Liver (tissue), 10 donors: ENCODE measurements at places on chromosomes 7 and 10. TPM values are rescaled to one million over a fixed set of nuclear protein-coding genes. Genes with fewer than 3 reads are reported as not detected.

DNA sequence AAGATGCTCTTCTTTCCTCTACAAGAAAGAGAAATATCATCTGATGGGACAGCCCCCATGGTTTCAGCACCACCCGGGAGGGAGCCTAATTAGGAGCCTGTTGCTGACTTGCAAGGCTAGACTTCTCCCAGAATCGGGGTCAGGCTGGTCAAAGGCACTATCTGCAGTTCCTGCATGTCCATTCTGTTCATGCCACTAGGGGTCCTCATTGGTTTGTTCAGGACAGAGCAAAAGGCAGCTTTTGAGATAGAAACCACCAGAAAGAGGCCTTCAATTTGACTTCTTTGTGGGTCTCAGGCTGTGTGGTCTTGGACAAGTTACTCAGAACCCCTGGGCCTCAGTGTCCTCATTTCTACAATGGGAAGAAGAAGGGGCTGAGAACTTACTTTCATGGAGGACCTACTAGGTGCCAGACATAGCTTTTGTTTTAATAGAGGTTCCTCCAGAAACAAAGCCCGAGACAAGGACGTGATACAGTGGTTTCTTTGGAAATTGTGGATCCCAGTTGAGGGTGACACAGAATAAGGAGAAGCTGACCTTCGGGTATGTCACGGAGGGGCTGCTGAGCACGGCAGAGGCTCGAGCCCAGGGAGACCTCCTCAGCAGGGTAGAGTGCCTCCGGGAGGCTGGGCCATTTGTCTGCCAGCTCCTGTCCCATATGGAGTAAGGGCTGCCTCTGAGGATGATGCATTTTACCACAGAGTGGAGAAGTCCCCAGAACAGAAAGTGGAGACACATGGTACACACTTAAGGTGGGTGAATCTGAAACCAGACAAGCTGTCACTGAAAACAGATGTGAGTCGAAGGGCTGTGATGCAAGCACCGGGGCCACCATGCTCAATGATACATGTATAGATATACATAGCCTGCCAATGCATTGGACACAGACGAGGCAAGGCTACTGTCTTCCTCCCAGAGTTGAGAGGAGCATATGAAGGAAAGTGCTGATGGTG is 33.1 kb upstream of the NEUROD6 start:
- no peak for DNase-seq

DNA sequence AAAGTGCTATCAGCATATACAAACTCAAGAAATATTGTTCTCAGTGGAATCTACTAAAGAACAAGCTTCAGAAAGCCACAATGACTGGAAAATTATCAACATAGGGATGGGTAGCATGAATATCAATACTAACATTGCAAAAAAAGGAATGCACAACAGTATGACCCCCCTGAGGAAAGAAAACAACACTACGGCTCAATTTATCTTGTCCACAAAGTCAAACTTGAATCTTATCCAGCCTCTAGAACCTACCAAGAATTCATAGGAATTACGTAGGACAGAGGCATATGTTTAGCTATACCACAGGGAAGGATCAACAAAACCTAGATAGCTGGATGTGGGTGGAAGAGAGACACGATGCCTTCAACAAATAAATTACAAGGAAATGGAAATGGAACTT is 54.6 kb downstream of the AGMO start:
- DNase-seq: no peak

DNA sequence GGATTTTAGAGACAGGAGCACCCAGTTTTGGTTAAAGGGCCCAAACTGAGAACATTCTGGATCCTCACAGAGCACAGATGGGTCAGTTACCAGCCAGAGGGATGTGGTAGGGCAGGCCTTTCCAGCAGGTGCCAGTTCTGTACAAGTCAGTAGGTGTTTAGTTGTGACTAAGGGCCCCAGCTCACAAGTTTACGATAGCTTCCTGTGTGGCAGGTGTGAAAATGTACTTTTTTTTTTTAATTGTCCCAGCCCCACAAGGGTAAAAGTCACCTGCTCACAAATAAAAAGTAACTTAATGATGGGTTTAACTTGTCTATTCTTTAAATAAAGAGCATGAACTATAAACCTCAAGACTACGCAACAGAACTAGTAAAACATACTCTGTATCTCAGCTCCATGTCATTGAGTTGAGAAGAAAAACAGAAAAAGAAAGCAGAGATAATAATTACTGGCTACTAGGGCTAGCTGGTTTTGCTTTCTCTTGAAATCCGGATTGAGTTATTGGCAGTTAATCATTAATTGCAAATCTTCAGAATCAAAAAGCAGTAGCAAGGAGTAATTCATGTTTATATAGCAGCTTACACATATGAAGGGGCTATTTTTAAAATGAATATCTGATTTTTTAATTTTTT is 15.4 kb downstream of the NFE2L3 start:
- DNase-seq: no peak

- no peak for DNase-seq
These were observed 737.2 kb upstream of the IGFBP3 start for GRCh38 chr7:46658281-46658680.

DNA sequence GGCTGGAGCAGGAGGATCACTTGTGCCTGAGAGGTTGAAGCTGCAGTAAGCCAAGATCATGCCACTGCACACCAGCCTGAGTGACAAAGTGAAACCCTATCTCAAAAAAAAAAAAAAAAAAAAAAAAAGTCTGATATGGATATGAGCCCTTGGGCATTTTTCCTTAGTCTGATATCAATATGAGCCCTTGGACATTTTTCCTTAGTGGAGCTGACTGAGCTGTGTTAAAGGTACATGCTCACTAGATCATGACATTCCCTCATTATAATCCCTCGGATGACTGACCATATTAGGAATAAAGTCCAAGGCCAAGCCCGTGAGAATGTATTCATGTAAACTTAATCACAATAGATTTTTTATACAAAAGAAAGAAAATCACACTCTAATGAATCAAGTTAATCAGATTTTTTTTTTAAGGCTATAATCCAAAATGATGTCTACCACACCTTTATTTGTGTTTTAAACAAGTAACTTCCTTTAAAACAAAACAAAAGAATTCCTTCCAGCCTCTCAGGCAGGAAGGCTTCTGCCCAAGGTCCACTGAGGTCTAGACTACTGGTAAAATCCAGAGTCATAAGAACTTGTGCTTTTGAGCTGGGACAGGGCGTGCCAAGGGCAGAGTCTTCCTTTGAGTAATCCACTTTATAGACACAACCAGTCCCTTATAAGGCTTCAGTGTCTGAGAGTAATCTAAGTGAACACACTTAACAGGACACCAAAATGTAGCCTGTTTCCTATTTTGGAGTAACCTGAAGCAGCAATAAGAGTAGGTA is 5.5 kb downstream of the PPA1 start:
- no peak for DNase-seq

The MALRD1 gene
- 0.37 TPM for total RNA-seq

- no peak for DNase-seq
These were observed 21.5 kb downstream of the WASL start for GRCh38 chr7:123727071-123727837.

GRCh38 chr10:83724471-83725241 is 414.7 kb upstream of the GHITM start:
- no peak for DNase-seq

GRCh38 chr10:114485696-114486400 is 81.5 kb upstream of the AFAP1L2 start:
- no peak for DNase-seq

The HABP2 gene
- 247 TPM for total RNA-seq

The SFMBT2 gene
- total RNA-seq: 2.3 TPM

DNA sequence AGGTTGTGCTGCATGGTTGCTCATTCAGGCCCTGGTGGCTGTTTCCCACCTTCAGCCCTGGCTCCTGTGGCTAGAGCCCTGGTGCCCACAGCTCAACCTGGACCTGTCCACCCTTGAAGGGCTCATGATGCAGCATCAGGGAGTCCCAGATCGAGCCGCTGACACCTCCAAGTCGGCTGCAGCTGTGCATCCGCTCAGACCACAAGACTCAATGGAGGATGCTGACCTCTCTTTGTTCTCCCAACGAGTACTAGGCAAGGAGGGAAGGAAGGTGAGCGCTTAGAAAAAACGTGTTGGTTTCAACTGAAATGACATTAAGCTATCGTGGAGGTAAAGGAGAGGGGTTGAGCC is 9.5 kb upstream of the C10orf95 start:
- peak; percentile 46 for DNase-seq

DNA sequence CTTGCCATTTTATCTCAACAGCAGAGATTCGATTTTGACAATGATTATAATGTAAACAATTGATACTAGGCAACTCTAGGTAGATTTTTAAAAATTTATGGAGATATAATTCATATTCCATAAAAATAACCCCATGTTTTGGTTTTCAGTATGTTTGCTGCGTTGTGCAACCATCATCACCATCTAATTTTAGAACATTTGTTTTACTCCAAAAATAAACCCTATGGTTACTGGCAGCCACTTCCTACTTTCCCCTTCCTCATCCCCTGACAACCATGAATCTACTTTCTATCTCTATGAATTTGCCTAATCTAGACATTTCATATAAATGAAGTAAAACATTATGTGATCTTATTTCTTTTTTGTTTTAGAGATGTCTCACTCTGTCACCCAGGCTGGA is 401.9 kb downstream of the THSD7A start:
- DNase-seq: no peak

DNA sequence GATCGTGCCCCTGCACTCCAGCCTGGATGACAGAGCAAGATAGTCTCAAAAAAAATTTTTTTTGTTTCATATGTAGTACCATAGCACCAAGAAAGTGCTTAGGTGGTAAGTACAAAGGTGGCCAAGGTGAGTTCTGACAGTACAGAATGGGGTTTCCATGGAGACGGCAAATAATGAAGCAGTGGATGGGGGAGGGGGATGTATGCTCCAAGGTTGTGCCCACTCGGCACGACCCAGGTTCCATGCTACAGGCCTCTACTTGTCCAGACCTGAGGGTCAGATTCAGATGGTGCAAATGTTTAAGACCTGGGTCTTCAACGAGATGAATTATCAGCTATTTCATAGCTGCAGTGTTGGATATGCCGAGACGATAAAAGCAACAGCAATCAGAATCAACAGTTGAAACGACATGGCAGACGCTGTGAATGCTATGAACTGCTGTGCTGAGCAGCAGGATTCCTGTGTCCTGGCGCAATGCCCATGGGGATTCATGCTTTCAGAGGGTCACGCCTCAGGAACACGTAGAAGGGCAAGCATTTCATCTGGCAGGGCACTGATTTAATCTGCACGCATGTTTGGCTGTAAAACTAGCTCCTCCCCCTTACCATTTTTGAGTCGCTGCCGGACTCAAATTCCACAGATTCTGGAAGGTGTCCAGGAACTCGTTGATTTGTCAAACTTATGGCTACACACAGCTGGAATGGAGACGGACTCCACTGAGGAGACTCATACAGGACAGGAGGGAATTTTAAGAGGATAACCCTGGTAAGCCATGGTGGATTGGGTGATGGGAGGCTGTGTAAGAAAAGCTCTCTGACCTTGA is 256.5 kb downstream of the FRMD4A start:
- DNase-seq: no peak

The GPER1 gene
- total RNA-seq: 2.9 TPM

The FOXI2 gene
- not detected for total RNA-seq

DNA sequence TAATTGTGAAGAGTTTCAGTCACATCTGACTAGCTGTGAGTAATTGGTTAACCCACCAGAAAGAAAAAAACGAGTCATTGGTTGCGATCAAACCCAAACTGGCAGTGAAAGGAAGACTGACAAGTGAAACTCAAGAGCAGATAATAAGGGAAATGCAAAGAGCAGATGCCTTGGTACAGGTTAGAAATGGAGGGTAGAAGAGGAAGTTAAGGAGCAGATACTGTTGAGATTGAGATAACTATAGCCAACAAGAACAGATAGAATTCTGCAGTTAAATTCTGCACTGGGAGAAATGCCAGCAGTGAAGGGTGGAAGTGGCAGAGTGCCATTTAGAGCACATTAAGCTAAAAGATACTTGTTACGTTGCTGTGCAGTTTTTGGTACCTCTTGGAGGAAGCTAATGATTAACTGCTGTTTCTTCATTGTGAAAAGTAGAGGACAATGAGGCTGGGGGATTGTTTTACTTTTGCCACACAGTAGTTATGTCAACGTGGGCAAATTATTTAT is 65.8 kb downstream of the CDK13 start:
- no peak for DNase-seq

DNA sequence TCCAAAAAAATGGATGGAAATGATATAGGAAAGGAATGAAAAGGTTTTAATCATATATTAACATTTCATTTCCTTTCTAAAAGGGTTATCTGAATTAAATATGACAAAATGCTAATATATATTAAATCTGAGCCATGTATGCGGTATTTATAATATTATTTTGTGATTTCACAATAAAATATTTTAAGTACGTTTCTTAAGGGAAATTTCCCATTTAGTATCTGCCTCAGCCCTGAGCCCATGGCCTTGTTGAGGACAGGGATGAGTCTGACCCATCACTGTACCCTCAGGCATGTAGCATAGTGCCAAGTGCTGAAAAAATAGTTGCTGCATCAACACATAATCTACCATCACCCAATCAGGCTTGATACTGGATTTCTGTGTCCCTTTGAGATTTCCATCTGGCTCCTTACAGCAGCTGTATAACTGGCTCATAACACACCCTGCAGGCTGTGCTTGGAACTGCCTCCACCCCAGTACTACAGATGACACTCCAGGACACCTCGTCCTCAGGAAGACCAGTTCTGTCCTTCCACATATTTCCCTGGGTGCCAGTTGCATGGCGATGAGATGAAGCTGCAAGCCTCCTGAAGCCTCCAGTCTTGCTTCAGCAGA is 59.4 kb upstream of the ASAH2 start:
- peak; percentile 52 for DNase-seq

DNA sequence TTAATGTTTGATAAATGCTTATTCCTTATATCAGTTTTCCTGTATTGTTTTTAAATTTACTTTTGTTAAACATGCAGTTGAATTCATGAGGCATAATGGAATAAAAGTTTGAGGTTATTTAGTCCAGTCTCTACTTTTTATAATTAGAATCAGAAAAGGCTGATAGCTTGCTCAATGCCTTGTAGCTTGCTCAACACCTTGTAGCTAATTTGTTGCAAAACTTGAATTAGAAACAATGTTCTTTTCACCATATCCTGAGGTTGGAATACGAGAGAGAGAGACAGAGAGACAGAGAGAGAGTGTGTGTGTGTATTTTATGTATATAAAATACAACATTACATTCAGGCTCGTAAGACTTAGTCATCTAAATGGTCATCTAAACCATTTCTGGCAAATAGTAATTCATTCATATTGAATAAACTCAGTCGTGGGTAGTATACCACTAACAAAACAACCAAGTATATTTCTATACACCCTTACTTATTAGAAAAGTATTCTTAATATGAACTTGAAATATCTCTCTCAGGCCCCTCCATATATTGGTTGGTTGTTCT is 243.5 kb downstream of the ADK start:
- no peak for DNase-seq

DNA sequence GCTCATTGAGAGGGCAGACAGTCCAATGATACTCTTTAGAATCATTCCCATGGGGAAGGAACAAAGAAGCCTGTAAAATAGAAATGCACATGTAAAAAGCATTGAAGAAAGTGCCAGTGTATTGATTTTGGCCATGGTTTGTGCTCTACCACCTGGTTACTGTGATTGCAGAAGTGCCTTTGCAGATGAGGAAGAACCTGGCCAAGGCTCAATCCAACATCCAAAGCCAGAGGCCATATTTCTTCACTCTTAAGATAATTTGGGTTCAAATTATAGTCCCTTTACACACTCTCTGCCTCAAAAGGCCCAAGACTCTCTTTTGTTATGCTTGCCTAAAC is 122.1 kb downstream of the EGFR start:
- no peak for DNase-seq

GRCh38 chr10:118807512-118808305 is 52.9 kb upstream of the CACUL1 start:
- DNase-seq: no peak

The PPP1R3C gene
- total RNA-seq: 34.6 TPM
